ENCODE measurements at places on chromosomes 7 and 10.

GRCh38 chr10:75098902-75099673 lies 12.4 kb upstream of the SAMD8 start:
- no peak for DNase-seq

DNA sequence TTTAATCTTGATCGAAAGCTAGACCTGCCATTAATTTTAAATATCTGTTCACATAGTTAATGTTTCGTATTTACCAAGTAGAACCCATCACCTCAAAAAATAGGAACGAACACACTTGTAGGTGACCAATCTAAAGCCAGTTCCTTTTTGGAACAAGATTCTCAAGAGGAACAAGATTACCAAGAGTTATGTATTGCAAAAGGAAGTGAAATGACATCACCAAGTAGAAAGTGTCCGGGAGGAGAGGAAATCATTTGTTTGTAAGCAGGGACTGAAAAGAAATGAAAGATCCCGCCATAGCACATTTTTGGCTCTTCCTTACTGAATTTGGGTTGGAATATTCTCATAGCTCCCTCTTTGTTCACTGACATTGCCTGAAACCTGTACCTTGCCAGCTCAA lies 1200.5 kb downstream of the SORCS1 start:
- no peak for DNase-seq

DNA sequence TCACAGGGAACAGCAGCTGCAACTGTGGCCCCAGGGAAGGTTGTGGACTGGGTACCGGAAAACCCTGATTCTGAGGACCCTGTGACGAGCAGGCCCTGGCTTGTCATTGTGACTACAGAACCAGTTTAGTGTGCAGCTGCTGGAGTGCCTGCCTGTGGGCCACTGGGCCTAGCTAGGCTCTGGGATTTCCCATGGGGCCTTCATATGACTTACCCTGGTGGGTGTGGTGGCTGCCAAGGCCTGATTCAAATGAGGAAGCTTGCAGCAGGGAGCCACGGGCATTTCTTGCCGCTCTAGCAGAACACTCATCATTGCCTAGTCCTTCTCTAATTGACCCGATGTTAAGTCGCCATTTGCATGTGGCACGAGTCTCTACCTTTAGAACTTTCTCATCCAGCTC lies 14.7 kb upstream of the CAMK2G start:
- DNase-seq: no peak

DNA sequence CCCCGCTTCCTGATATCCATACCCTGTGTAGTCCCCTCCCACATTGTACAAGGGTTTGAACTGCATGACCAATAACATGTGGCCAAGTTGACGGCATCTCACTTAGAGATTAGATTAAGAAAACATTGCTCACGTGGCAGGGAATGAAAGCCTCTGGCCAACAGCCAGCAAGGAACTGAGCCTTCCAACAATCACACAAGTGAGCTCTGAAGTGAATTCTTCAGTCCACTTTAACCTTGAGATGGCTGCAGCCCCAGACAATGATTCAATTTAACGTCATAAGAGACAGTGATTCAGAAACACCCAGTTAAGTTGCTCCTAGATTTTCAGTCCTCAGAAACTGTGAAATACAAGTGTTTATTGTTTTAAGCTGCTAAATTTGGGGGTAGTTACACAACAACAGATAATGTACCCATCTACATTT lies 165.9 kb upstream of the PLXNA4 start:
- DNase-seq: no peak

DNA sequence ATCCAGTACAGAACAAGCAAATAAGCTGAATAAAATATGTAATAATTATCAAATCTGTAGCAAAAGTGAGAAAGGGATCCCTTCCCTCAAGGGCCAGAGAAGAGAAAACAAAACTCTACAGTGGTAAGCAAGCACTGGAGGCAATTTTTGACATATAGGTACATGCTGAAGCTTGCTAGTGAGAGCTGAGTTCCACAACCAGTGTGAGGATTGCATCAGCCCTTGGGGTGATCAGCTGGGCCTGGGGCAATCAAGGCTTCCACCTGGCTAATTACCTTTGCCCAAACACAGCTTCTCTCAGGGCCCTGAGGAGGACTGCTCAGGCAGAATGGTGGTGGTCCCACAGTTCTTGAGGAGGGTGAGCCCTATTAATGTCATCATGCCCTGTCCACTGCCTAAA lies 134.4 kb upstream of the DLX6 start:
- no peak for DNase-seq

All from T-cell (primary cell).